ENCODE measurements at places on chromosomes 16 and 17.

DNA sequence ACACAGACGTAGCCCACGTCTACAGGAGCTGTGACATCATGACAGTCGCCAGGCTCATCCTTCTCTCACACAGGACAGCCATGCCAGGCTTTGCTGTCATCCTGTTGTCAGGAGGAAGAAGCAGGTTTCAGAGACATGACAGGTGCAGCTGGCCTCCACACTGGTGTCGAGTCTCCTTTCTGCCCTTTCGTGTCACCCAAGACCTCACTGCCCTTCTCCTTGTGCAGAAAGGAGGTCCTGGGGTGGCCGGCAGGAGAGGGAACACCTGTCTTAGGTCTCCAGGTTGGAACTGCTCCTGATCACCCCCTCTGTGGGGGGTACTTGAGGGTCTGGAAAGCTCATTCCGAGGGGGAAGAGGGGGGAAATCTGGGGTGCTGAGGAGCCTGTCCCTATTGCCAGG lies 41.6 kb upstream of the IRF8 start:
- DNase-seq: no peak

- DNase-seq: no peak
These were observed 61.9 kb upstream of the PVALEF start for GRCh38 chr17:81103379-81103778.

DNA sequence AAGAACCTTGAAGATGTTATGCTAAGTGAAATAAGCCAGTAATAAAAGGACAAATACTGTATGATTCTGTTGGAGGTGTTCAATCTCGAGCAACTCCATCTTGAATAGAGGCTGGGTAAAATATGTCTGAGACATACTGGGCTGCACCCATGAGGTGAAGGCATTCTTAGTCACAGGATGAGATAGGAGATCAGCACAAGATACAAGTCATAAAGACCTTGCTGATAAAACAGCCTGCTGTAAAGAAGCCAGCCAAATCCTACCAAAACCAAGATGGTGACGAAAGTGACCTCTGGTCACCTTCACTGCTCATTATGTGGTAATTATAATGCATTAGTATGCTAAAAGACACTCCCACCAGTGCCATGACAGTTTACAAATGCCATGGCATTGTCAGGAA lies 98.1 kb downstream of the RGS9 start:
- no peak for DNase-seq

- no peak for DNase-seq
These were observed 7.1 kb downstream of the OR3A3 start for GRCh38 chr17:3418222-3418621.

- DNase-seq: no peak
These were observed 14.2 kb upstream of the PEMT start for GRCh38 chr17:17605729-17606088.

- DNase-seq: peak; percentile 24
These were observed 479 bp downstream of the ITGA3 start for GRCh38 chr17:50056217-50056960.

GRCh38 chr17:76753061-76753961 lies 15.4 kb downstream of the MFSD11 start:
- DNase-seq: no peak

GRCh38 chr17:27407916-27408864 lies 48.1 kb upstream of the KSR1 start:
- DNase-seq: no peak

DNA sequence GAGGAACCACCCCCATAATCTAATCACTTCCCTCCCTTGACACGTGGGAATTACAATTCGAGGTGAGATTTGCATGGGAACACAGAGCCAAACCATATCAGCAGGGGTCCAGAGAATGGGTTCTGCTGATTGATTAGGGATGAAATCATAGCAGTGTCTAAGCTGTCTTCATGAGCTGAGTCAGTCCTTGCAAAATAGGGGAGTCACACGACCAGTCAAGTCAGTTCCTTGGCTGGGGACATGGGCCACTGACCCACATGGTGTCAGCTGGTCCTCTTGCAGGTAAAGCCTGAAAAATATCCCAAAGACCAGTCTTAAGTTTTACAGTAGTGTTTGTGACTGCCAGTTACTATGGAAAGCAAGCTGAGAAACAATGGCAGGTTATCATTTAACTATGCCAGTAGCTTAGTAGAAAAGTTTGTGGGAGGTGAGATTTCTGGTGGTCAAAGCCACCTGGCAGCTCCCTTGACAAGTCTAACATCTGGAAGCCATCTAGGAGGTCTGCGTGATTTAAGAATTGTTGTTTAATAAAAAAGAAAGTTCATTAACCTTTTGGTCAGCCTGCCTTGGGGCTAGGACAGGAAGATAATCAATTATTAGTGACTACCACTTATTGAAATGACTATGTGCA lies 15.7 kb upstream of the ATF7IP2 start:
- DNase-seq: no peak

Measured in activated CD8-positive, alpha-beta memory T cell treated with anti-CD3 and anti-CD28 coated beads for 48 hours (primary cell).